ENCODE measurements at places on chromosomes 6 and 20.

DNA sequence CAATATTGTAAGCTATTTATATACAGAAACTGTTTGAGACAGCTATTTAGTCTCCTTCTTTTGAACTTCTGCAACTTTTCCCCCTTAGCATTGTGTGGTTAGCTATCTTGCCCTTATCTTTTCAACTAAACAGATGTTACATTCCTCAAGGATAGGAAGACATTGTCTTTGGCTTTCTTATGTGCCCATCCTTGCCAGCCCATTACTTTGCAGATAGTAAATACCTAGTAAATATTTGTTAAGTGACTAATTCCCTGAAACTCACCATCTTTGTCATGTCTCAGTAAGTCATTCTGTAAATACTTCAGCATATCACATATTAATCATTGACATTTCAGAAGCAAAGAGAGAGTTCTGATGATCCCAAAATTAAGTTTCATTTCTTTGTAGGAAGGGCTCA lies 69.1 kb upstream of the FLRT3 start:
- DNase-seq, result no peak

DNA sequence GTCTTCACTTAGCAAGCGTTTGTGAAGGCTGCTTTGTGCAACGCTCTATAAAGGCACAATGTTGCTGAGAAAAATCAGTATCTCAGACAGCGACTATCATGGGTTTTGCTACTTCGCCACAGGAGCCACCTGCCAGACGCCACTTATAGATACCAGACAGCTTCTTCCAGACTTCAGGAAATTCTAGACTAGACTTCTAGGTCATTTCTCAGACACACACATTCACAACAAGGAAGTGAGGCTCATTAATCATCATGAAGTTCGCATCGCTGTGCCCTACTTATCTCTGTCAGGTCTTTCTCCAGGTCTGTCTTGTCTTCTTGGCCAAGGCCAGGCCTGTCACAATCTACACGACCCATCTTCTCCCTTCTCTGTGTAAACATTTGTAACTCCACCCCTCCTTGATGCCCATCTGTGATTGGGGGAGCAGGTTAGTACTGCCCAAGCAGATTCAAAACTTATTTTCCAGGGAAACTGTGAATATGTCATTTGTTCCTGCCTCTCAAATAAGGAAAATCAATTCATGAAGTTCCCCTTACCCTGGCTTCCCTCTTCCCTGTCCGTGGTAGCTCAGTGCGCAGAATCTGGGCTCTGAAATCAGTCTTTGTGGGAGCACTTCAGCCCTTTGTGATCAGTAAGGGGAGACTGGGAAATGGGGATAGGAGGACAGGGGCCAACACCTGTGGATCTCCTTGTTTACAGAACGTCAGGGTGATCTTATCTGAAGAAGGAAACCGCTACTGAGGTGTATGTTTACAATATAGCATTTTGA lies 115.5 kb downstream of the TNFAIP3 start:
- no peak for DNase-seq

DNA sequence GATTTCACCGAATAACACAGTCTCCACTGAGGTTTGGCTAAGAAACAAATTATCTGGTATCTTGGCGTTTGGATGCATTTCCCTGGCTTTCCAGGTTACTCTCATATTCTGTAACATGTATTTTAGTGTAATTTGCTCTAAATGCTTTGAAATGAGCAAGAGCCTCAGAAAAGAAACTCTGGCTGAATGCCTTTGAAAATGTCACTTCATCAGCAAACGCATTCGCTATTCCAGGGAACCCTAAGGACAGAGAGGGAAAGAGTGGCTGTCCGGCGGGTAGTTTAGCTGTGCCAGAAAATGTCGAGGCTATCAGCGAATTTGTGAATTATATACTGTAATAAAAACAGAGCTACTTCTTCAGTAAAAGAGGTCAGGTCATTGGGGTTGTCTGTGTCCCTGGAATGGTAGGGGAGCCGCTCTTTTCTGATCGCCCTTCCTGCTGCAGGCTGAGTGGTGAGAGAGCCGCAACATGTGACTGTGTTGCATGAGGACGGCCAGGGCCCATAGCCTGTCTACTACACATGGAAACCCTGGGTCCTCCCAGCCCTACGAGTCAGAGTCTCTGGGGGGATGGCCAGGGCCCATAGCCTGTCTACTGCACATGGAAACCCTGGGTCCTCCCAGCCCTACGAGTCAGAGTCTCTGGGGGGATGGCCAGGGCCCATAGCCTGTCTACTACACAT lies 57.3 kb downstream of the SMOC2 start:
- DNase-seq, result no peak

- no peak for DNase-seq
Observed at GRCh38 chr6:124999105-124999764, 37.0 kb downstream of the RNF217 start.
